NCI-H69 (cell line): ENCODE measurements at places on chromosomes 11 and 22.

- no peak for DNase-seq
Observed at GRCh38 chr11:88017666-88018065, 157.6 kb downstream of the RAB38 start.

DNA sequence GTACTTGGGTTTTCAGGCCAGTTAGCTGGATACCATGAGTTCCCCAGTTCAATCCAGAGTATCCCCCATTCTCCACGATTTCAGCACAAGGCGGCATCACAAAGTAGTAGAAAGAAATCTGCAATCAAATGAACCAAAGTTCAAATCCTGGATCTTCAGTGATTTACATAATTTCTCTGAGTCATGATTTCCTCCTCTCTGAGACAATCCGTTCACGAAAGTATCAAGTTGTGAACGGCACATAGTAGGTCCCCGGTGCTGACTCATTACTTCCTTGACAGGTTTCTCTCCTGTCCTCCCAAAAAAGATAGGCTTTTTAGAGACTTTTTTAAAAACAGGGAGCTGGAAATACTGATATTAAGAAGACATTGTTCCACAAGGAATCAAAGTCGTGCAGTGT is 69.1 kb upstream of the AKIP1 start:
- no peak for DNase-seq

DNA sequence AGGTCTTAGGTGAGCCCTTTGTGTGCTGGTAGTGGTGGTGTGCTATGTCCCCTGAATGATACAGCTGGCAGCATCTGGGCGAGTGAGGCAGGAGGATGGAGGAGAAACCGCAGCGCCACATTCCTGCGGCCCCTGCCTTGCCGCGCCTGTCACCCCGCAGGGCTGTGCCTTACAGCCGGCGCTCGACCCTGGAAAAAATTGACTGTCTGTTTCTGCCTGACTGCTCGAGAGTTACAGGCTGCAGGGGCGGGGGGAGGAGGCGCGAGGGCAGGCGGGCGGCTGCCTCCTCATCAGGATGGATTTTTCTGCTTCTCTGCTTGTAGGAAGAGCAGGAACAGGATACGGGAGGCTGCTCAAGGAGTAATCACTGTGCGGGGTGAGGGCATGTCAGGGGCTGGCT is 443.4 kb downstream of the MIAT start:
- no peak for DNase-seq

GRCh38 chr11:83035070-83035854 is 36.4 kb downstream of the RAB30 start:
- peak; percentile 88 for DNase-seq

GRCh38 chr11:32891657-32892354 is 805 bp upstream of the QSER1 start:
- DNase-seq = peak; percentile 90

DNA sequence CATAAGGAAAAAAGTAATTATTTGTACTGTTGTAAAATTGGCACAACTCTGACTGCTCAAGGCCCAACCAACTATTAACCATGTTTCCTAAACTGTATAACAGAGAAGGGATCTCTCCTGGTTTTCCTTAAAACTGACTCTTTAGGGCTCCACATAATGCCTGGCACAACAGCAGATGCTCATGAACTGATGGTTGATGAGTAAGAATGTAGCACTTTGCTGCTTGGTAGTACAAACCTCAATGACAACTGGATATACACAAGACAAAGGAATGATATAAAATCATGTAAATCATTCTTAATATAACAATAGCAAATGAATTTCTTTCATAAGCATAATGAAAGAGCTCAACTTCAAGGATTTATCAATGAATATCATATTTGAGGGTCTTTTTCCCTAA is 11.7 kb downstream of the MSANTD2 start:
- no peak for DNase-seq

- no peak for DNase-seq
Observed at GRCh38 chr22:46201059-46201757, 48.9 kb downstream of the CDPF1 start.

GRCh38 chr11:117835576-117835975 is 11.0 kb upstream of the FXYD2 start:
- no peak for DNase-seq

DNA sequence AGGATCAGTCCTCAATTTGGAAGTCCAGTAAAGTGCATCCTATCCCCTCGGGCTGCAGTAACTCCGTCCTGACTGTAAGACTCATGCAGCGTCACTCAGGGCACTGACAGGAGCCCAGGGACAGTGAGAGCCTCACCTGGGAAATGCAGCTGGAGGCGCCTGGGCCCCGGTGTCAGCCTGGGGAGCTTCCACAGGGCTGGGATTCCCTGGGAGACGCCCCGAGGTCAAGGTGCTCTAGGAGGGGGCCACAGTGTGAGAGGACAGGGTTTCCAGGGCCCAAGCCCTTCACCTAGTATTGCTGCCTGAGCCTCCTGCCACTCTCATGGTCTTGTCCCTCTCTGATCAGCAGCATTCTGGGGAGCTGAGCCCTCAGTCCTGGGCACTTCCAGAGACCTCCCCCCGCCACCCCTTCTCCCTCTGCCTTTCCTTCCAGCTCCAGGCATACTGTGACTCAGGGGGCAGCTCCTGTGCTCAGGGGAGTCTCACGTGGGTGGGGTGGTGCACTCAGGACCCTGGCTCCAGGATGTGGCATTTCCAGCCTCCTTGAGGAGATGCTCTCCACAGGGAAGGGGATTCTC is 99.1 kb upstream of the IGLL5 start:
- DNase-seq = no peak

DNA sequence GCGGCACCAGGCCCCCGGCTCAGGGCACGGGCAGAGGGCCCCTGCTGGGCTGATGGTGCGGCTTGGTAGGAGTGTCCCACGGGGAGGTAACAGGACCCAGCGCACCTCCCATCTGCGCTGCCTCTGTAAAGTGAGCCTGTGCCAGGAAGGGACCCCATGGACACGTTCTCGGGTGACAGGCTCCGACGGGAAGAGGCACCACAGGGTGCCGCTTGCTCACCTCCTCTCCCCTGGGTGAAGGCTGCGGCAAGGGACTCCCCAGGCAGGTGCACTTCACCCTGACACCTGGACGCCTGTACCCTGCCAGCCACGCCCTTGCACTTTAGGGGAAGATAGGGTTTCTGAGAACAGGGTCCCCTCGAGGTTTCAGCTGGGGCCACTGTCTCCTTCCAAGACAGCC is 48.1 kb downstream of the SHANK2 start:
- DNase-seq = peak; percentile 16

GRCh38 chr11:62553080-62553838 is 6.7 kb upstream of the AHNAK start:
- peak; percentile 67 for DNase-seq

DNA sequence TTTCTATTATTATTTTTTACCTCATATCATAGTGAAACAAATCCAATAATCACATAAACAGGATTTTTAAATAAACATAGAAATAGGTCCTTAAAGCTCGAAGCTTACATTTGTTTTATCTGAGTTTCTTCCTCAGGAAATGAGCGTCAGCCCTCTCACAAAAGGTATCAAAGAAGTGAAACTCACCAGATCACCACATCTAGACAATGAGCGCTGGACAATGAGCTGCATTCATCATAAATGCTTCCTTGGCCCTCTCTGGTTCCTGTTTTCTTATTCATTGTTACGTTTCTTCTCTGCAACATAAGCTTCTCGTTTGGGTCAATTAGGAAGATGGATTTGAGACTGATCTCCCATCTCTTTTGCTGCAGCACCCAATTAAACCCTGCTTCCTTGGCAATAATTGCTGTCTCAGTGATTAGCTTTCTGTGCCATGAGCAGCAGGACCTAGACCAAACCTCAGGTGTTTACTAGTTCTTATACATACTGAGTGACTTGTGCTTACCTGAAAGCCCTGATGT is 649.9 kb upstream of the LUZP2 start:
- DNase-seq = peak; percentile 32

DNA sequence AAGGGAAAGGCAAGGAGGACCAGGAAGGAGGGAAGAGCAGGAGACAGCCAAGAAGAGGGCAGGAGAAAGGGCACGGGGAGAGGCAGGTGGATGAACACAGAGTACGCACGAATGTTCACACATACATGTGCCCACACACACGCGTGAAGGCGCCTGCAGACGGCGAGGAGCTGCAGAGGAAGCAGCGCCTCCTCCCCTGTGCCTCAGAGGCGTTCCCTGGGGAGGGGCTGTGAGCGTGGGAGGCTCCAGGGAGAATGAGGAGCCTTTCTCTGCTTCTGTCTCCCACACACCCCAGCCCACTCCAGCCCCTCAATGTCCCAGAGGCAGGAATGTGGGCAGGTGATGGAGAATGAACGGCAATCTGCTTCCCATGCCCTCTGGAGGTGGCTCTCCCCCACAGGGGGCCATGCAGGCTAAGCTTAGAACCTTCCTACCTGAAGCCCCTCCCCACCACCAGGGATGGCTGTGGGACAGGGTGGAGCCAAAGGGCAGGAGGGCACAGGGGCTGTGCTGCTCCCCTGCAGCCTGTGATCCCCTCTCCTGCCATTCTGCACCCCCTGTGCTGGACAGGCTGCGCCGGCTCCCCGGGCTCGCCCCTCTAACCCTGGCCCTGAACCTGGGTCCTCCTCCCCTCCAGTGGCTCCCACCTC is 25.3 kb downstream of the PPM1F start:
- DNase-seq = peak; percentile 40

DNA sequence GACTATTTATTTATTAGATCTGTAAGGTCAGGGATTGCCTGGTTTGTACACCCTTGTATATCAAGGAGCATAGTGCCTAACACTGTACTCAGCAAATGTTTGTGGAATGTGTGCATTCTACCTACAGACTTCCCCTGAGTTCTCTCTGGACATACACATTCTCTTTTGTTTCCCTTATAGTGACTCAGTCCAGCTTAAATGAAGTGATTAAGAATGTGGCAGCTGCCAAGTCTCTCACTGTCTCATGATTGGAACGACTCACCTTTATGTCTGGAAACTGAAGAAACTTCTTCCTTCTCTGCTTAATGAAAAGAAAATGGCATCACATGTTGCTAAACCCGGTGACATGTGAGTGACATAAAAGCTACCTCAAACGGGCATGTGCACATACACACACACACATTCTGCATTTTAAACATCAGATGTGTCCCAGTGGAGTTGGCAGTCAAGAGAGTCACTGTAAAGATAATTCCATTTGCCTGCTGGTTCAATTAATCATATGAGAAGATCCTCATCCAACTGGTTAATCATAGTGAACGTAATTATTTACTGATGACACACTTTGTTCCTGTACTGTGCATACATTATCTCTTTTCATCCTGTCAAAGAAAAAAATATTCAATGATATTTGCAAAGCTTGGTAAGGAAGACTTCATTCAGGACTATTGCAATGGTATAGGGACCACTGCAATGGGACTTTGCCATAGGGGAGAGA is 42.8 kb downstream of the GLYAT start:
- no peak for DNase-seq

GRCh38 chr11:122799406-122800105 is 38.7 kb upstream of the CRTAM start:
- no peak for DNase-seq

- DNase-seq = peak; percentile 56
Observed at GRCh38 chr22:29690476-29690875, 29.3 kb upstream of the CABP7 start.

DNA sequence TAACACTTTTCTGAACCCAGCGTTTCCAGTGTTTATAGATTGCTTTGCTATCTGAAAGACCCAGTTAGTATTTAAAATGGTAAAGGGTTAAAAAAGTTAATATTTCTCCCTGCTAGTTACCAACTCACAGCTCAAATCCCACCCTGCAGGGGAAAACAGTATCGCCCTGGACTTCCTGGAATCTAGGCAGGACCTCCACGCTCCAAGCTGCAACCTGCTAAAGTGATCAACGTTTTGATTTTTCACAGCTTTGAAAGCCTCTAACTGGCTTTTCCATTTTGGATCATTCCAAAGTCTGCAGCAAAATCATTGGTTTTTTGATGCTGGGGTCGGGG is 4.6 kb downstream of the FZD4 start:
- DNase-seq = no peak

- no peak for DNase-seq
Observed at GRCh38 chr11:34655335-34656008, 34.6 kb downstream of the EHF start.

- peak; percentile 17 for DNase-seq
Observed at GRCh38 chr11:96337541-96338431, 5.2 kb downstream of the MAML2 start.
